ENCODE measurements at places on chromosomes 16 and 17.

- peak; percentile 26 for DNase-seq
Measured at GRCh38 chr17:49748791-49749190, 15.1 kb downstream of the FAM117A start.

DNA sequence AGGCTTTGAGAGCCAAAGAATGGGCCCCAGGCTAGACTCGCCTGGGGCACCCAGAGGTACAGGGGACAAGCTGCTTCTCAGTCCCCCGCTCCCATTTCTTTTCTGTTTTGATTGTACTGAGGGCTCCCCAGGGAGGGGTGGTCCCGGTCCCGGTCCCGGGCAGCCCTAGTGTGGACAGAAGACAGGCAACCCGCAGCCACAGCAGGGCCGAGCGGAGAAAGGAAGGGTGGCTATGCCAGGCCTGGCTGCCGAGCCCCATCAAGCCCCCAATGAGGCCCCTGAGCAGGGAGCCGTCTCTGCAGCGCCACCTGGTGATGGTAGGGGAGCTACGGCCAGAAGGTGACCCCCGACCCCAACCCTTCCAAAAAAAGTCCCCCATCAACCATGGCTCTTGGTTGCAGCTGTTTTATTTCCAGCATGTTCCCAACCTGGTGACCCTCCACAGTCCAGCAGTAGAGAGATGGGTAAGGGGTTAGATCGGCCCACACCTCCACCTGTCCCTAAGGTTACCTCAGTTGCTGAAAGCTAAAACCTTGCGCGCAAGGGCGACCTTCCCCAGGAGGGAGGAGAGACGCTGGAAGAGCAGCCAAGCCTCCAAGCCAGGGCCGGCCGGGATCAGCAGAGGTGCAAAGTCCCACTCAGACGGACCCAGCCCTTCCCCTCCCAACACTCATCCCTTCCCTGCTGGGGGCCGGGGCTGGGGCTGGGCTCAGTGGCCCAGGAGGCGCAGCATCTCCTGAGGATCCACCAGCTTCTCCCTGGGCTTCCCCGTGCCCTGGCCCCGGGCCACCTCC is 2.6 kb upstream of the GRIN2C start:
- DNase-seq = peak; percentile 57

- no peak for DNase-seq
Measured at GRCh38 chr17:64698725-64699124, 36.6 kb upstream of the SMURF2 start.

DNA sequence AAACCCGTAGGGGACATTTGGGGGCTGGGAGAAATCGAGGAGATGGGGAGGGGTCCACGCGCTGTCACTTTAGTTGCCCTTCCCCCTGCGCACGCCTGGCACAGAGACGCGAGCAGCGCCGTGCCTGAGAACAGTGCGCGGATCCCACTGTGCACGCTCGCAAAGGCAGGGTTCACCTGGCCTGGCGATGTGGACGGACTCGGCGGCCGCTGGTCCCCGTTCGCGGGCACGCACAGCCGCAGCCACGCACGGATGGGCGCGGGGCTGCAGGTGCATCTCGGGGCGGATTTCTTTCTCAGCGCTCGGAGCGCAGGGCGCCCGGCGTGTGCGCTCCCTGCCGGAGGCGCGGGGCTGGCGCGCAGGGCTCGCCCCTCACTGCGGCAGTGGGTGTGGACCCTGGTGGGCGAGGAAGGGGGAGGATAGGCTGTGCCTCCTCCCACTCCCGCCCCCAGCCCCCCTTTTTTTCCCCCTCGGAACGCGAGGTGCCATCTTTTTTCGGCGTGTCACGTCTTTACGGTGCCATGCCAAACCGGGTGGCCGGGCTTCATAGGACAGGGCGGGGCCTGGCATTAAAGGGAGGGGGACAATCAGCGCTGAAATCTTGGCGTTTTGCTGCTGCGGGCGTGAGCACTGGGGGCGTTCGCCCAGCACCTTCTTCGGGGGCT is 1.1 kb downstream of the MAPT start:
- no peak for DNase-seq

- no peak for DNase-seq
Measured at GRCh38 chr16:84763629-84764028, 56.2 kb upstream of the CRISPLD2 start.

GRCh38 chr17:7167832-7168231 is 11.3 kb downstream of the ASGR1 start:
- no peak for DNase-seq

GRCh38 chr17:4717791-4718190 is 7.4 kb downstream of the ARRB2 start:
- DNase-seq = no peak

- DNase-seq = no peak
Measured at GRCh38 chr17:40090237-40091119, 9.9 kb downstream of the NR1D1 start.

DNA sequence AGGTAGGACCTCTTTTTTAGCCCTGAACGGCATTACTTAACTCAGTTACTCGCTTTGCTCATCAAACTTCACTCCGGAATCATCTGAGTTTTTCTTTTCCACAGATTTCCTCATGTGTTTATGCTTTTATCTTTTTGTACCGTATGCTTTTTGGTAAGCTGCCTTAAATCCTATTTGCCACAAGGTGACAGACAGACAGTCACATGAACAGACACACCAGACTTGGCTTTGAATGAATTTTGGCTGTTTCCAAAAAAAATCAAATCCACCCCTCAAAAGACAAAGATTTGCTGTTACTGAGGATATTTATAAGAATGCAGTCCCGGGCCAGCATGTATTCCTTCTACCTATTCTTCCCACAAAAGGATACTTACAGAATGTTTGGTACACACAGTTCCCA is 10.9 kb downstream of the GAS7 start:
- DNase-seq = no peak

DNA sequence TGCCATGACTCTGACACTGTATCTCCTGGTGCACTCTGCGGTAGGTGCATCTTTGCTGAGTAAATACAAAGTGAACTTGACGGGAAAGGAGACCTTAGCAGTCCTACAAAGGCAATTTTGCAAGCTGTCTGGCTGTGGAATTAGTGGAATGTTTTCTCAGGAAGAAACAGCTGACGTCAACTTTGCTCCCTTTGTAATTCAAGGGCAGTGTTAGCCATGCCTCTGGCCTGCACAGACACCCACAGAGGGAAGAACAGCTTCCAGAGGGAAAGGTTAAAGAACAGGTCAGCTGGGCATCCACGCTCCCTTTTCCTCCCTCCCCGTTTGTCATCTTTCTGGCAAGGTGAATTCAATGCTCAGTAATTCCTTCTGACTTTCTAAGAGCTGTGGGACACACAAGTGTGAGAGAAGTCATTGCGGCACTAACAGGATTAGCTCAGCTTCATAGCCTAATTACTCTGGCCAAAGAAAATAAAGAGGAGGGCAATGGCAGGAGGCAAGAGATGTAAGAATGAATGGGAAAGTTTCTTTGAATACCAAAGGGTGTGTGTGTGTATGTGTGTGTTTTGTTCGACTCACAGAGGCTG is 476.9 kb upstream of the GOT2 start:
- no peak for DNase-seq

DNA sequence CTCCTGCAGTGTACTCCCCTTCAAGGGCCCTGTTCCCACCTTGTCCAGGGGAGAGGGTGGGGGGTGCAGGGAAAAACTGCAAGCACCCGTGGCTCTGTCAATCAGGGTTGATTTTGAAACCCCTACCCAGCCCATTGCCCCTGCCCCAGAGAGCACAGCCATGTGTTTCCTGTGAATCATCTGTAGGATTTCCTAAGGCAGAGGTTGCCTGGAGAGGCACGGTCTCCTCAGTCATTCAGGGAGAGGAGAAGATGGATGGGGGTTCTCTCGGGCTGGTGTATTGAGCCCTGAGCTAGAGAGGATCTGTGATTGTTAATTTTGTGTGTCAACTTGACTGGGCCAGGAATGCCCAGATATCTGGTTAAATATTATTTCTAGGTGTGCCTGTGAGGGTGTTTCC is 3.5 kb upstream of the AGRP start:
- no peak for DNase-seq

- DNase-seq = no peak
Measured at GRCh38 chr17:35660902-35661301, 70.5 kb upstream of the RASL10B start.

GRCh38 chr16:52912565-52913173 is 140.0 kb downstream of the CHD9NB start:
- no peak for DNase-seq

DNA sequence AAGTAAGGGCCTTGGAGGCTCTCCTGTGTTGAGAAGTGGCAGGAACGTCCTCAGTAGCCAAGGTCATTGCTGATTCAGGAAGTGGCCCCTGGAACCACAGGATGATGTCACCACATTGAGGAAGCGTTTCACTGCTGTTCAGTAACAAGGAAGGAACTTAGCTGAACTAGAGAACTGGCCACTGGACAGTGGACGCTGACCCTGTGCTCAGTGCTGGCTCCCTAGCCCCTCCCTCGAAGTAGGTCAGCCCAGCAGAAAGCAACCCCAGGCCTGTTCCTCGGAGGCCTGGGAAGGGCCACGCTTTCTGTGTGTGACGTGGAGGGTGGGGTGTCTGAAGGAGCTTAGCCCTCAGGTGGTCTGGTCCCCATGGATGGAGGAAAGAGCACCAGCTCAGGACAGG is 58.3 kb downstream of the B9D1 start:
- DNase-seq = no peak

Data from activated CD8-positive, alpha-beta memory T cell treated with anti-CD3 and anti-CD28 coated beads for 1 hour (primary cell).